ENCODE measurements at places on chromosomes 5 and 9. TPM values are rescaled to one million over a fixed set of nuclear protein-coding genes. Genes with fewer than 3 reads are reported as not detected.

- DNase-seq = no peak
These were observed 22.8 kb upstream of the TCF7 start for GRCh38 chr5:134091626-134092121.

- no peak for DNase-seq
These were observed 201.7 kb downstream of the PAPPA start for GRCh38 chr9:116355153-116355921.

- no peak for DNase-seq
These were observed 12.1 kb downstream of the FTMT start for GRCh38 chr5:121863753-121864285.

GRCh38 chr5:115657881-115658233, 32.0 kb upstream of the TMED7 start:
- DNase-seq = no peak

DNA sequence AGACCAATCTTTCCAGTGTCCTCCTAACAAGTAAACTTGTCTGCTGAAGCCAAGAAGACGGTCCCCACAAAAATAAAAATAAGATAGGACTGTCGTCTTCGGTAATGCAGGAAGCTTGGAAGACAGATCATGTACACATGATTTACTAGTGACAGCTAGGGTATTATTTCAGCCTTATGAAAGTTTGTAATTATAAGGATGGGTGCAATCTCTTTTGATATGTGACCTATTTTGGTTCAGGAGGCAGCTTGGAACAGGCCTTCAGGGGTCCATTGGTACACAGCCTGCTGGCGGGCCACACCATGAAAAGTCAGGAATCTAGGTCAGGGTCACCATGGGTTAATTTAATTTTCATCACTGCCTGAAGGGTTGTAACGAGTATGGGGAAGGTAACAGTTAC, 13.7 kb upstream of the MEIKIN start:
- DNase-seq = no peak

DNA sequence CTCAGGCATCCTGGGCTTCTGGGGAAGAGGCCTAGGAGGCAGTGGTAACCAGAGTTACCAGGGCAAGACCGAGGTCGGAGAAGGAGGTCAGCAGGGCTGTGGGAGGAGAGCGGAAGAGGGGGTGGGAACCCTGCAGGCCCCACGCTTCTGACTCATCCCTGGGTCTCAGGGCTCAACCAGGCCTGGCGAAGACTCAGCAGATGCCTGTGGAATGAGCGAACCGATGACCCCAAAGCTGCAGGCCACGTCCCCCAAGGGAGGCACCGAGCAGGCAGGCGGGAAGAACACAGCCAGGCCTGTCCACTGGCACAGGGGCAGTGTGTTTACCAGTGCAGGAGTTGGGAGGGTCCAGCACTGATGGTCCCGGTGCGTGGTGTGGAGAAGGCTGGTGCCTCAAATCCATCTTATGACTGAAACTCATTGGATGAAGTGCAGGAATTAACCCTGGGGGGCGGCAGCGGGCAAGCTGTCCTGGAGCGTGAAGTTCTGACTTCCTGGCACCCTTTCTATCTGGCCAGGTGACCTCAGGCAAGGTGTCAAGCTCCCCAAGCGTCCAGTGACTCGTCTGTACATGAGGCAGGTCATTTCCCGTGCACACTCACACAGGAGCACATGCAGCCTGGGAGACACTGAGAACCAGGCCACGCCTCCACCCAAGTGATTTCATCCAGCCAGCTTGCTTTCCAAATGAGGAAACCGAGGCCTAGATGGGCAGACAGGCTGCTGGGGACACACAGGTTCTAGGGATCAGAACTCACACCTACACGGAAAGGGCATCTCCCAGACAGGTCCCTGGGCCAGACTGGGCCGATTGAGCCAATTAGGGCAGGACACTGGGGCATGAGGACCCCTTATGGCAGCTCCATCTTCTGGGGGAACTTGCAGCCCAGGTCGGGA, 69.1 kb downstream of the ADAMTS2 start:
- DNase-seq = no peak

Gene COL5A1
- 113 TPM for polyA plus RNA-seq
